ENCODE measurements at places on chromosomes 13 and 19. TPM values are rescaled to one million over a fixed set of nuclear protein-coding genes. Genes with fewer than 3 reads are reported as not detected.

The GPR12 gene
- not detected for total RNA-seq

The FOSB gene
- total RNA-seq, result 1.9 TPM

DNA sequence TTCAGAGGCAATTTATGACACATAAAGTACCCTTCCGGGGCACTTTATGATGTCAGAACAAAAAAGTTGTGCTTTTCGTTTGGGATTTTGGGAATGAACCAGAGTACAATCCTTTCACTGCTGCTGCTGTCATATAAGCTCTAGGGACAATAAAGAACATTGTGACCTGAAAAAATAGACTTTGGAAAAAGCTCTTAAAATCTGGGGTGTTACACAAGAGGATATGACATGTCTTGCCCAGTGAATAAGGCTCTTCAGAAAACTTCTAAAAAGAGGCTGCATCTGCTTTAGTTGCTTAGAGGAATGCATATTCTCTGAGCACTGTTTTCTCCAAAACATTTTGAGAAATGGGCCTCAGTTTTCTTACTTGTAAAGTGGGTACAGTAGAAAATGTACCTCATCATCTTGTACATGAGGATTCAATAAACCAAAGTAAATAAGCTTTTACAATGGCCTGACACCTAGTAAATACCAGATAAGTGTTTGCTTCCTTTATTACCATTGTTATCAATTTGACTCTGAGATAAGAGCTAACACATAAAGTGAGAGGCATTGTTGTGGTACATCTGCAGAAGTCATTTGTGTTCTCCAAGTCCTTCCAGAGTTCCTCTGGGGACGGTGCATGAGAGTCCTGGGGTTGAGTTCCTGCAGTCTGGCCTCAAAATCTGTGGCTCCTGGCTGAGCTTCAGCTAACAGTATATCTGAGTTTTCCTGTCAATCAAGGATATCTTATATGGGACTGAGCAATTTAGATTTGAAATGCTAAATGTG, 67.4 kb upstream of the EDNRB start:
- no peaks in the 10 kb centered on the region for H3K4me1 ChIP-seq
- H3K36me3 ChIP-seq, result no peaks in the 10 kb centered on the region
- no peaks in the 10 kb centered on the region for H3K27me3 ChIP-seq
- no peak overlapping the region for H3K4me3 ChIP-seq
- H3K27ac ChIP-seq, result no peak overlapping the region

DNA sequence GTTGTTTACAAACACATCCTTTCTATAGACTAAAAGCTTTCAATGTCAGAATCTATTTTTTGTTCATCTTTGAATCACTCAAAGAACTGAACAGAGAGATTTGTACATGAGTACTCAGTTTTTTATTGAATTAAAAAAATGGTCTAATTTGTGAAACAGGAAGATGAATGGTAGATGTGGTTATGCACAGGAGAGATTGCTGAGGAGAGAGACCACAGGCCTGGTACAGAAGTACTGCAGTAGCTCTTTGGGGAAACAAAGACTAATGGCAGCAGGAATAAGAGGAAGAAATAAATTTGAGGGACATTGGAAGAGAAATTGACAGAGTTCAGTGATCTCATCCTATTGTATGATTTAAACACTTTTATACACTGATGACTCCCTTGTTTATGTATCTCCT, 222.0 kb upstream of the ARGLU1 start:
- DNase-seq, result no peak
- peaks cover 6% of the 10 kb centered on the region for H3K27me3 ChIP-seq
- no peak overlapping the region for H3K4me3 ChIP-seq
- H3K36me3 ChIP-seq, result no peaks in the 10 kb centered on the region

DNA sequence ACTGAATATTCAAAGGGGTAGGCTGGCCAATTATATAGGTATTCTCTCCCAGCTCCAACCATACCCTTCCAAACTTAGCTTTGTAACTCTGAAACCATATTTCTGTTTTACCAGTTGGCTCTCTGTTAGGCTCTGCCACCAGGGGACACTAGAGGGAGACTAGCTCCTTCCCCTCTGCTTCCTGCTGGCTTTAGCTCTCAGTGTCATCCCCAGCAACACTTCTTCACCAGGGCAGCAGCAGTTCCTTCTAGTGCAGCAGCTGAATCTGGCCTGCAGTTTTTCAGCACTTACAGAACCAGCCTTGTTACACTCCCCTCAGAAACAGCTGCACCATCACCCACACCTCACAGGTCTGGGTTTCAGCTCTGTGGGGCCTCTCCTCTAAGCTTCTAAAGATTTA, 51.0 kb upstream of the DOCK9 start:
- no peaks in the 10 kb centered on the region for H3K36me3 ChIP-seq
- H3K27me3 ChIP-seq, result no peaks in the 10 kb centered on the region
- H3K4me3 ChIP-seq, result no peak overlapping the region
- no peak overlapping the region for H3K27ac ChIP-seq
- DNase-seq, result peak; percentile 39

DNA sequence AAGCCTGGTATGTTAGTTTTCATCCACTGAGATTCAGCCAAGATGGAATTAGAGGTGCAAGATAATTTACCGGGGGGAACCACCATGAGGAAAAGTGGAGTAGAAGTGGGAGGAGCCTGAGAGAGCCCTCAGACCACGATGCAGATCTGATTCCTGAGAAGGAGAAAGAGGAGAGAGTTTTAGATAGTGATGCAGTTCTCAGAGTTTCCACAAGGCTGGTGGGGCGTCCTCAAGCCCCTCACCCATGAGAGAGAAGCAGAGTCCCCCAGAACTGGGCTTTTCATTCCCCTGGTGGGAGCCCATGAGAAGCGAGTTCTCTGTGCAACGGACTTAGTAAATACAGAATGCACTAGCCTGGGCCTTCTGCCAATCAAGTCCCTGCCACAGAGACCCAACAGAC, 18.1 kb downstream of the CEACAM5 start:
- no peaks in the 10 kb centered on the region for H3K27me3 ChIP-seq
- no peaks in the 10 kb centered on the region for H3K36me3 ChIP-seq
- H3K4me3 ChIP-seq, result no peak overlapping the region
- DNase-seq, result no peak
- peak overlapping the region; percentile 35 for H3K27ac ChIP-seq
